ENCODE measurements at places on chromosomes 7 and 10.

- no peak for DNase-seq
Observed at GRCh38 chr7:102273749-102274712, 12.6 kb upstream of the SH2B2 start.

GRCh38 chr10:94277450-94277849, 85.3 kb downstream of the NOC3L start:
- DNase-seq = no peak

DNA sequence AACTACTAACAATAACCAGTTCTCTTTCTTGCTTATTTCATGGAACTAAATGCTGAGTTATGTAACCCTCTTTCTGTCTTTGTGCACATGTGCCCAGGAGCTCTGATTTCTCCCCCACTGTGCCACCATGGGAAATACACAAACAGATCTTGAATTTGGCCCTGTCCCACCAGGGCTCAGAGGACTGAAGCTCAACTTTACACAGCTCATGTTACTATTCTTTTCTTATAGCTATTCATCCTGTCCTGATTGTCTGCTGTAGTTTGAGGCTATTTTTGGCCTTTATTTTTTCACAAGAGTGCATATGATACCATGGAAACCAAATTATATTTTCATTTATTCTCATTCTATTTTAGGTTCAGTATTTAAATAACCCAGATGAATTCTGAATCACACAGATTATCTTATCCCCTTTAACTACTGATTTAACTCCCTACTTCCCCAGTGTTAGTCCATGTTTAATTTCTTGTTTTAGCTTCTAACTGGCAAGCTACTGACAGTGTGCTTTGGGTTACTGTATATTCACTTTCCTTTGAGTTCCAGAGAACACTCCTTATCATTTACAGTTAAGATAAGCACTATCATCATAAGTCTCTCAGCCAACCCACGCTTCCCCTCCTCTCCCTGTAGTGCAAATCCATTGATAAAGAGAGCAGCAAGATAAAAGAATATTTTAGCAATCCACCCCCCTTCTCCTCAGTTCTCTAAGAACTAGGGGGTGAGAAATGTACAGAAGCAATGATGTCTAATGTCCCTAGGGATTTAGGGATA, 71.8 kb upstream of the GSDME start:
- no peak for DNase-seq

DNA sequence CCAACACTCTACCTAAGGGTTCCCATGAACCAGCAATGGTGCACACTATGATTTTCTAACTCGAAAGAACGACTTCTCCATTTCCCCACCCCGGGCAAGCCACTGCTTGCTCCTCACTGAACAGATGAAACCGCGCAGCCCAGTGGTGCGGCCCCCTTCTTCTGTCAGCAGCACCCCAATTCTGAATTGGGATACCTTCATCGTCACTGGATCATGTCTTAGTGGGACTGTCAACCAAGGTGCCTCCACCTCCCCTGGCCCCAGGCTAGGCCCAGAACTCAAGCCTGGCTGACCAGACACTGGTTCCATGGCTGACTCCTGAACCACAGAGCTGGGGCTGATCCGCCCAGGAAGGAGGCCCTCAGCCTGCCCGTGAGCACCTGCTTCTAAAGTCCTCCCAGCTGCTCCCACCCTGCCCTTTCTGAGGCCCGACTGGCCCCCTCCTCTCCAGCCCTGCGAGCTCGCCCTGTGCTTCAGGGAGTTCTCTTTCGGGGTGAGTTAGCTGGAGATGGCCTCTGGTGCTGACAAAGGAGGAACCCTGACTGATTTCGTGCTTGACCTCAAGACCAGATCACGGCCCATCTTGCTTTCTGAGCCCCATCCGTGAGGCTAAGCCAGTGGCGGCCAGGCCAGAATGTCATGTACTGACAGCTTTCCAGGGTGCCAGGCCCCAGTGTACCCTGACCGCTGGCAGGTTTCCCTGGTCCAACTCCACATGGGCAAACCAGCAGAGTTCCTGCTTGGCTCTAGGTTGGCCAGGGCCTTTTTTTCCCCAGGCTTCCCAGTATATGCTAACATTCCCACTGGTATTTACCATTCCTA, 44.5 kb downstream of the FAM53B start:
- DNase-seq = no peak

Data from endothelial cell (in vitro differentiated cells).